ENCODE measurements at places on chromosomes 6 and 20. TPM values are rescaled to one million over a fixed set of nuclear protein-coding genes. Genes with fewer than 3 reads are reported as not detected.

RNF39 gene
- total RNA-seq: not detected

CHRNA4 gene
- 0.38 TPM for total RNA-seq

PSORS1C1 gene
- total RNA-seq: 4.2 TPM

ZMYND8 gene
- total RNA-seq: 13.6 TPM

ULBP2 gene
- total RNA-seq: 2.9 TPM

GTSF1L gene
- not detected for total RNA-seq

HLA-DOB gene
- total RNA-seq: 0.20 TPM

HLA-DOA gene
- total RNA-seq: not detected

UBD gene
- total RNA-seq: 1.0 TPM

CGA gene
- 0.23 TPM for total RNA-seq

FKBP5 gene
- 117 TPM for total RNA-seq

ASXL1 gene
- total RNA-seq: 27.4 TPM

PPP1R16B gene
- 0.15 TPM for total RNA-seq

ZNF311 gene
- total RNA-seq: 0.18 TPM

CCM2L gene
- total RNA-seq: 0.35 TPM

PBOV1 gene
- total RNA-seq: not detected

MUC21 gene
- total RNA-seq: not detected

DNAH8 gene
- not detected for total RNA-seq

MYO6 gene
- total RNA-seq: 6.4 TPM

BFSP1 gene
- 5.1 TPM for total RNA-seq

C20orf141 gene
- not detected for total RNA-seq

RIMS1 gene
- not detected for total RNA-seq

CDSN gene
- total RNA-seq: 0.05 TPM

PACSIN1 gene
- 0.05 TPM for total RNA-seq

STMND1 gene
- not detected for total RNA-seq

ADGRG6 gene
- total RNA-seq: 44.3 TPM

ITCH gene
- total RNA-seq: 28.8 TPM

EDN3 gene
- total RNA-seq: 3.0 TPM

PLCB4 gene
- total RNA-seq: 19.5 TPM

SLC22A2 gene
- 0.15 TPM for total RNA-seq

CLPSL1 gene
- not detected for total RNA-seq

ZC3H12D gene
- 0.12 TPM for total RNA-seq

PDYN gene
- not detected for total RNA-seq

BHLHE23 gene
- total RNA-seq: not detected

MYH7B gene
- not detected for total RNA-seq

CST2 gene
- 0.27 TPM for total RNA-seq

FAM184A gene
- not detected for total RNA-seq

MLN gene
- not detected for total RNA-seq

ZBTB12 gene
- 3.4 TPM for total RNA-seq

HLA-DQB2 gene
- not detected for total RNA-seq

SIRPG gene
- not detected for total RNA-seq

APOM gene
- 3.7 TPM for total RNA-seq

LY6G5C gene
- total RNA-seq: 1.1 TPM

PSMB9 gene
- 24.5 TPM for total RNA-seq

BPIFB2 gene
- not detected for total RNA-seq

SYNGAP1 gene
- 4.2 TPM for total RNA-seq

E2F3 gene
- 12.1 TPM for total RNA-seq

NRSN1 gene
- total RNA-seq: not detected

C20orf202 gene
- 0.22 TPM for total RNA-seq

TINAG gene
- total RNA-seq: not detected

APCDD1L gene
- 0.07 TPM for total RNA-seq

MCHR2 gene
- not detected for total RNA-seq

NRN1 gene
- total RNA-seq: 0.59 TPM

SNTA1 gene
- 11.1 TPM for total RNA-seq
